Aortic smooth muscle cell (primary cell): ENCODE measurements at places on chromosomes 1 and 21. TPM values are rescaled to one million over a fixed set of nuclear protein-coding genes. Genes with fewer than 3 reads are reported as not detected.

TRMT1L gene
- total RNA-seq: 18.6 and 22.9 TPM in 2 replicates

CLK2 gene
- 26.2 and 26.4 TPM in 2 replicates for total RNA-seq

GPA33 gene
- not detected in 2 replicates for total RNA-seq

SELP gene
- total RNA-seq: 0.12 and 0.40 TPM in 2 replicates

EPHA10 gene
- not detected in 2 replicates for total RNA-seq

CD247 gene
- 0.26 TPM in 1 of 2 replicates, not detected in the other for total RNA-seq

SEMA4A gene
- total RNA-seq: 3.0 and 6.8 TPM in 2 replicates

CFHR3 gene
- total RNA-seq: 0.06 TPM in 1 of 2 replicates, not detected in the other
